HFFc6 (cell line): ENCODE measurements at places on chromosomes 16 and 17. TPM values are rescaled to one million over a fixed set of nuclear protein-coding genes. Genes with fewer than 3 reads are reported as not detected.

The ACBD4 gene
- total RNA-seq, result 5.0 to 7.6 TPM (median 6.8 TPM) in 3 replicates

The RCVRN gene
- not detected in 2 replicates for total RNA-seq

DNA sequence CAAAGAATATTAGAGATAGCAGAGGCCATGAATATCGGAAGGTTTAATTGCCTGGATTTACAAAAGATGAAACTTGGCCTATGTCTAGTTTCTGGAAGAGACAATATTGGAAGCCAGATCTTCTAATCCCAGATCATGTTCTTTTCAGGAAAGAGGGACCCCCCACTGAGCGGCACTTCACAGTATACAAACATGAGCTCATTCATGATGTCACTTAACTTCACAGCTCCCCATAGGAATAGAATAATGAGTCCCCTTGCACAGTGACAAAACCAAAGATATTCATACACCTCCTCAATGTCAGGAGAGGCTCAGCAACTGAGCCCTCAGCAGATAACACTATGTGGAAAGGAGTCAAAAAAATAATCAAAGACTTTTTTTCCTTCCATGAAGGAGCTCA, 147.5 kb downstream of the CDH11 start:
- no peak for DNase-seq

The C1QBP gene
- 240 to 266 TPM (median 248 TPM) in 3 replicates for total RNA-seq

GRCh38 chr17:20086416-20087076, 77.4 kb downstream of the SPECC1 start:
- no peak for DNase-seq

The CD300LG gene
- not detected in 3 replicates for total RNA-seq

The CCL1 gene
- not detected in 2 replicates for total RNA-seq

DNA sequence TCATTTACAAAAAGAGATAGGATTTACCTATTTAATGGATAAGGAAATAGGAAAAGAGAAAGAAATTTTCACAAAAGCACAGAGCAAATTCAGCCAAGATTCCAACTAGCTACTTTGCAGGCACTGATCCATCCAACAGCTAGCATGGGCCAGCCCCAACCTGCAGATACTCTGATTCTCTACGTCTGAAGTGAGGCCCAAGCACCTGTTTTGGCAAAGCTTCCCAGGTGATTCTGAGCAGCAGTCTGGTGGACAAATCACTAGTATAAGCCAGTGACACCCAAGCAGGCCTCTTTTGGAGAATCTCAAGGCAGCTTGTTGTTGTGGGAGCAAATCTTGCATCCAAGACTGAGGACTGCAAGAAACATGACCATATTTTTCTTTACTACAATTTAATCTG, 20.9 kb upstream of the CALB2 start:
- DNase-seq, result no peak

GRCh38 chr16:57612494-57612893, 15.9 kb upstream of the ADGRG1 start:
- no peak for DNase-seq

The ATAD5 gene
- 2.2 to 4.6 TPM (median 3.9 TPM) in 3 replicates for total RNA-seq

The TMEM98 gene
- 34.4 to 67.7 TPM (median 64.2 TPM) in 3 replicates for total RNA-seq

DNA sequence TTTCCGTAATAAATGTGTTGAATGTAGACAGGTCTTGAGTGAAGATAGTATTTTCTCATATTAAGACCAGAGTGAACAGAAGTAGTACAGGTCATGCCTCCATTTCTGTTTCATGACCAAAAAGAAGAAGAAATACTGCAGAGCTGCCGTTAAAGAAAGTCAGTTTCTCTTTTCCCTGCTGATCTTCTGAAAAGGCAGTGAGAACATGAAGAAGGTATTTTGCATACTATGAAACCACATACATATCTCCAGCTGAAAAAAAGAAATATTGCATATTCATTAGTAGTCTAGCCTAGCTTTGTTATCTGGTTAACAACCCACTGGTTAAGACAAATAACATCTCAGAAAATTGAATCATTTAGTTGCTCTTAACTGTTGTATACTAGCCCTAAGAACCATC, 138.4 kb downstream of the PHKB start:
- DNase-seq, result no peak

DNA sequence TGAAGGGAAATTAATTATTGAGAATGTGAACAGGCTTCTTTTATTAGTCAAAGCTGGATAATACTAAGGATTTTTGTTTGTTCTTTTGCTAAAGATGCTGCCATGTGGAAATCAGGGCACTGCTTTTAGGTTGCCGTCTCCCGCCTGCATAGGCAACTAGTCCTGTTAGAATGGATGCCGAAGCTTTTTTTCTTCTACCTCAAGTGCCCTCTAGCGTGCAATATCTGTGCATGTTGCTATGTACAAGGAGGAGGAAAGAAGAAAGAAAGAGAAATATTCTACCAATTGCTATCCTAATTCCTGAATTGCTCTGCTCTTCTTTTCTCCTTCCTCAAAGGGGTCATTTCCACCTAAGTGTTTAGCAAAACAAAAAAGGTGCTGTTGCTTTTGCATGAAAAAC, 5.2 kb upstream of the CDH8 start:
- peak; percentile 1 for DNase-seq

GRCh38 chr16:73289232-73289631, 241.3 kb upstream of the ZFHX3 start:
- no peak for DNase-seq

DNA sequence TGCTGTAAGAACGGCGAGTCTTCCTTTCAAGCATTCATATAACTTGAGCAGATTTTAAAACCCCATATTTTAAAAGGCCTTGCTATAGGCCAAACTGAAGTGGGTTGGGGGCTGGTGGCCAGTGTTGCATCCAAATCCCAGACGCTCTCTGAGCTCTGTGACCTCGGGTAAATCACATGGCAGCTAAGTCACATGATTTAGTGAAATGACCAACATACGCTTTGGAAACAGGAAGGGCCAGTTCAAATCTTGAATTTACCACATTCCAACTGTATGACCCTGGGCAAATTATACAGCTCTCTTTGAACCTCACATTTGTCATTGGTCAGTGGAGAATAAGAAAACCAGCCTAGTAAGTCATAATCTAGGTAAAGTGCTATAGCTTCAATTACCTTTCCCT, 519.3 kb downstream of the HAPSTR1 start:
- DNase-seq, result no peak

- DNase-seq, result no peak
These were observed 153.0 kb upstream of the FOXF1 start for GRCh38 chr16:86357303-86357702.

The ZSCAN10 gene
- not detected in 2 replicates for total RNA-seq

DNA sequence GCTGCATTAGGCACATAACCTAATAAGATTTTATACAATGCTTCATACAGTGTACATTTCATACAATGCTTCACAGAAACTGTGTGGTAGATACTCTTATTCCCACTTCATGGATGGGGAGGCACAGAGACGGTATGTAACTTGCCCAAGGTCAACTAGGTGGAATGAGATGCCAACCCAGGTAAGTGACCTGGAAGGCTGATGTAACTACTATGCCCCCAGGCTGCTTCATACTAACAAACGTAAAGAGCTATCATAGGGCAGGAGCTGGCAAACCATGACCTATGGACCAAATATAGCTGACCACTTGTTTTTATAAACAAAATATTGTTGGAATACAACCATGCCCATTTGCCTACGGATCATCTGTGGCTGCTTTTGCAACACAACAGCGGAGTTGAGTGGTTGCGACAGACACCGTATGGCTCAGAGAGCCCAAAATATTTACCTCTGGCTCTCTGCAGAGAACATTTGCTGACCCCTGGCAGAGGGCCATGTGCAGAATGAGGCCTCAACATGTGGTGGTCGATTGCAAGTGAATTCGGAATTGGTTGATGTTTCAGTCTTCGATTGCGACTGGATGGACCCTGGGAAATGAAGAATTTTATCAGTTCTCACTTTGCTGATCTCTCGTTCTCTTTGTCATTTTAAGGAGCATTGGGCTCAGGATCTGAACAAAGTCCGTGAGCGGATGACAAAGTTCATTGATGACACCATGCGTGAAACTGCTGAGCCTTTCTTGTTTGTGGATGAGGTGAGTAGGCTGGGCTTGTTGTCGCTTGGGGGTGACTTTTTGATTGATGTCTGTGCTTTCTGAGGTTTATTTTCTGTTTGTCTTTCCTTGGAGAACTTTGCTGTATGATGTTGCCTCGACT, 109.7 kb downstream of the PLCG2 start:
- no peak for DNase-seq
